ENCODE measurements at places on chromosomes 7 and 10. TPM values are rescaled to one million over a fixed set of nuclear protein-coding genes. Genes with fewer than 3 reads are reported as not detected.

DNA sequence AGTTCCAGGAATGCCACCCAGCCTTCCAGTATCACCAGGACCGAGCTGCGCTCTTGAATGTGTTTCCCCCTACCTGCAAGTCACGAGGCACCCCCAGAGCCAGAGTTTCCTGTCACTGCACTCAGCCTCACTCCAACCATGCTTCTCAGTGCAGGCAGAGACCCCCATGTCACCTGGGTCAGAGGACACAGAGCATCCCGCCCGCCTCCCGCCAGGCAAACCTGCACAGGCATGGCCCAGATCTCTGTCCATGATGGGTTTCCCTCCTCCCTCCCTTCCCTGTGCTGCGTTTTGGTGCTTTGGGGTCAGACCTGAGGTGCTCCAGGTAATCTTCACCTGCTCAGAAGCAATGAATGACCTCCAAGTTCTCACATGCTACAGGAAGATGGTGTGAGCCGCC, 3.1 kb upstream of the RET start:
- DNase-seq, result no peak

GRCh38 chr10:109327266-109327665, 596.0 kb downstream of the XPNPEP1 start:
- no peak for DNase-seq

DNA sequence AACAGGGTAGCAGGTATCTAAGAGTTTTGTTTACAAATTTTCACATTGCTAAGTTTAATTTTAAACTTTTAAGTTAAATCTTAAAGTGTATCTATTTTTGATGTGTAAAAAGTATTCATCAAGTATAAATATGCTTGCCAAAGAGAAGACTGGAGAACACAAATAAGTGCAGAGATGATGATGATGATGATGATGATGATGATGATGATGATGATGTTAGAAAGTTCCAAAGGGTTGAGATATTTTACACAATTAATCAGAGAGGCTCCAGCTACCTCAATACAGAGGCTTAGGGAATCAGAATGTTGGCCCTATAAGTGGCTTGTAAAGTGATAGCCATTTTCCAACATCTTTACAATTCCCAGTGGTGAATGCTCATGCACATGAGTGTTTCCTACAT, 209.0 kb upstream of the NPVF start:
- no peak for DNase-seq

DNA sequence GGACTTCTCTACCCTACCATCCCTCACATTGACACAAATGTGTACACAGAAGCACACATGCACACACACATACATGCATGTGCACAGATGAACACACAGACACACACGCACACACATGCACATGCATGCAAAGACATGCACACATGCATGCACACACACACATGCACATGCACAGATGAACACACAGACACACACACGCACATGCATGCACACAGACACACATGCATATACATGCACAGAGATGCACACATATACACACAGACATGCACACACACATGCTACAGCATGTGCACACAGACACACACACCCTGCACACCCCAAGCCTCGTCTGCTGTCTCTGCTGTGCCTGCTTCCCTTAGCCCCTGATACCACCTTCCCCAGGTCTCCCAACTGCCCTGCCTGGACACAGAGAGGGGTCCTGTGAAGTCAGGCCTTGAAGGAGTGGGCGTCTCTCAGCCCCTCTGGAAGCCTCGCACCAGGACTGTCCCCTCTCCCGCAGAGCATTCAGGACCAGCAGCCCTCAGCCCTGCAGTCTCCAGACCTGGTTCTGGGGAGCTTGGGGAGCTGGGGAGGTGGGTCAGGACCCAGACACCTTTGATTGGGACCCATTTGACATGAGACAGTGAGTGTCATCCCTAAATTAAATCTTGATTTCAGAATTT, 181.8 kb downstream of the DNAJB6 start:
- no peak for DNase-seq

The EPHA1 gene
- 18.3 TPM for polyA plus RNA-seq

The CAMK1D gene
- polyA plus RNA-seq, result 9.2 TPM

The PYROXD2 gene
- 32.1 TPM for polyA plus RNA-seq

The SRI gene
- polyA plus RNA-seq, result 140 TPM

- DNase-seq, result no peak
Observed at GRCh38 chr10:123139521-123140163, 3.9 kb downstream of the HMX3 start.

DNA sequence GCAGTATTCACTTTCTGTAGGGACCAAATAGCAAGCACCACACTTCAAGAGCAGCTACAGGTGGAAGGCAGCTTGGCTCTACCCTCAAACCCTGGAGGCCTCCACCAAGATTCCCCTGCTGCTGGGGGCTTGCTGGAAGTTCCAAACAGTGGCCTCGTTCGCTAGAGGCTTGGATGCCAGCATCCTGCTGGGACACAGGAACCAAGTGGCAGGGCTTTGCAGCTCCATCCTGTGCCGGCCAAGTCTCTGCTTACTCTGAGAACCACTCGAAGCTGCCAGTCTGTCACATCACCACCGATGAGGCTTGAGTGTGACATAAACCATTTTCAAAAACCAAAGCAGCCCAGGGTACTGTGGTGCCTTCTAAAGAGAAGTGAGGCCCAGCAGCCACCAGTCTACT, 69.2 kb upstream of the UNC5B start:
- DNase-seq, result no peak

The AP3M1 gene
- 61.1 TPM for polyA plus RNA-seq

GRCh38 chr10:110696436-110696835, 52.3 kb downstream of the RBM20 start:
- no peak for DNase-seq

The ZNF783 gene
- polyA plus RNA-seq, result 20.5 TPM
